Dermis blood vessel endothelial cell (primary cell): ENCODE measurements at places on chromosomes 1 and 21. TPM values are rescaled to one million over a fixed set of nuclear protein-coding genes. Genes with fewer than 3 reads are reported as not detected.

GPR37L1 gene
- under 0.01 TPM in 1 of 2 replicates, not detected in the other for total RNA-seq

KCNE2 gene
- not detected in 2 replicates for total RNA-seq

ILF2 gene
- total RNA-seq, result 267 and 268 TPM in 2 replicates

SH3BGR gene
- 0.51 TPM in 2 replicates for total RNA-seq

CRB1 gene
- total RNA-seq, result under 0.01 TPM in 1 of 2 replicates, not detected in the other

LRRIQ3 gene
- 0.17 and 0.56 TPM in 2 replicates for total RNA-seq

SAMSN1 gene
- 0.05 TPM in 1 of 2 replicates, not detected in the other for total RNA-seq

PRAMEF26 gene
- not detected in 2 replicates for total RNA-seq

KRTAP12-2 gene
- not detected in 2 replicates for total RNA-seq

TNFRSF1B gene
- total RNA-seq, result 81.3 and 98.3 TPM in 2 replicates

MNDA gene
- total RNA-seq, result not detected in 2 replicates

CRNN gene
- total RNA-seq, result not detected in 2 replicates

AIRE gene
- total RNA-seq, result not detected in 2 replicates

EPHA10 gene
- total RNA-seq, result 0.05 TPM in 1 of 2 replicates, not detected in the other

TNFSF4 gene
- total RNA-seq, result 2.7 TPM in 2 replicates

SLC27A3 gene
- total RNA-seq, result 27.6 and 30.0 TPM in 2 replicates

RUNX3 gene
- total RNA-seq, result not detected in 2 replicates
